NT2/D1 (cell line): ENCODE measurements at places on chromosomes 12 and 14.
A peak's percentile ranks its signal among the peaks of the same experiment; 100 is the strongest.

- DNase-seq = no peak
Measured at GRCh38 chr14:92644970-92645515, 103.4 kb downstream of the LGMN start.

GRCh38 chr12:30795410-30796312 is 40.9 kb upstream of the CAPRIN2 start:
- peak; percentile 93 for DNase-seq

- DNase-seq = peak; percentile 16
Measured at GRCh38 chr12:111211910-111212757, 156.8 kb downstream of the PHETA1 start.

DNA sequence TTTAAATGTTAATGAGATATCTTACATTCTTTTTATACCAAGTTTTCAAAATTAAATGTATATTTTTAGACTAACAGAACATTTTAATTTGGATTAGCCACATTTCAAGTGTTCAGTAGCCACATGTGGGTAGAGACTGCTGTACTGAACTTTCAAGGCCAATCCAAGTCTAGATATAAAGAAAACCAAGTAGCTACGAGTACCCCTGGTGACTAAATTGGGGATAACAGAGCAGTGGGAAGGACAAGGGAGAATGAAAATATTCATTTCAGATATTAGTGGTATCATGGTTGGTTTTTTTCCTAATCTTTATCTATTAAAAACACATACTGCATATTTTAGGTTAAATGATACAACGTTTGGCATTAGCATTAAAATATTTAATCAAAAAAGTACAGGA is 69.4 kb upstream of the RHOJ start:
- no peak for DNase-seq

GRCh38 chr12:127389923-127390322 is 877.0 kb upstream of the TMEM132C start:
- DNase-seq = peak; percentile 61

DNA sequence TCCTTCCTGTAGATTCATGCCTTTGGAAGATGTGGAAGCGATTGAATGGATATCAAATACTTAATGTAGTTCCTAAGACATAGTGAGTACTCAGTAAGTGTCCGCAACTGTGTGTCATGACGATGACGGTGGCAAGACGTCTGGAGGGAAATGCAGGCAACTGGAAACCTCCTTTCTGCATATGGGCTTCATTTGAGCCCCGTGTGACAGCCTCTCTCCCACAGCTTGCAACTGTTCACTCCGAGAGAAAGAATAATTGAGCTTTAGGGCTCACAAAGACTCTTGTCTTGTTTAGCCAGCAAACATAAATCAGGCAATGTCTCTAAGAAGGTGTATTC is 6.9 kb downstream of the CFAP251 start:
- DNase-seq = no peak

DNA sequence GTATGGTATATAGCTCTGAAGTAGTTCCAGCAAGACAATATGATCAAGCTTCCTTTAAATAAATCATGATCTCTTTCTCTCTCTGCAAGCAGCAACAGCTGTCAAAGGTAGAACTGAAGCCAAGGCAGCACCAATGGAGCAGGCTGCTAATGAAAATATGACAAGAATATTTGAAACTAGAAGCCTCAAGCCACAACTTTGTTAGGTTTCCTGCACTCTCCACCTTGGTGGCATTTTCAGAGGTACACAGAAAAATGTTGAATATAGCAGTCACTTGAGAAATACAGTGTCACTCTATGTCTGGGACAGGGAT is 43.8 kb upstream of the PSMA6 start:
- DNase-seq = no peak

- no peak for DNase-seq
Measured at GRCh38 chr12:5078423-5078822, 34.7 kb downstream of the KCNA5 start.

DNA sequence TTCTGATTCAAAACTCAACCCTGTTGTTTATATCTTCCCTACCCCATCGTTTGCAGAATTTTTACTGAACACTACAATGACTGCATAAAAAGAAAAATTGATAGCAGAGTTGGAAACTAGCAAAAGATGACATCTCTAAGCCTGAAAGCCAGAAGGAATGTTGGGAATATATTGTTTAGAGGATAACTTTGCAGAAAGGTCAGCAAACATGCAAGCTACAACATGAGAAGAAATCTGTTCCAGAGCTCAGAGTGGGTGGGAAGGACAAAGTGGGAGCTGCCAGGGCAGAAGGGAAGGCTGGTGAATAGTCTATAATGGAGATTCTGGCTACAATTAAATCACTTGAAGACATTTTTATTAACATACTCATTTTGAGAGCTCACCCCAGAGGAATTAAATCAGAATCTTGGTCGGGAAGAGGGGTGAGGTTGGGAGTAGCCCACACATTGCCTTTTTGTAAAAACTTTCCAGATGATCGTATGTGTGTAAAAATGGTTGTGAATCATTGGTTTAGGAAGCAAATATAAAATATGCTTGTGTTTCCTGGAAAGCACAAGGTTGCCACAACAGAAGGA is 574.8 kb downstream of the FLRT2 start:
- no peak for DNase-seq

- no peak for DNase-seq
Measured at GRCh38 chr14:98914942-98915341, 357.1 kb downstream of the BCL11B start.

DNA sequence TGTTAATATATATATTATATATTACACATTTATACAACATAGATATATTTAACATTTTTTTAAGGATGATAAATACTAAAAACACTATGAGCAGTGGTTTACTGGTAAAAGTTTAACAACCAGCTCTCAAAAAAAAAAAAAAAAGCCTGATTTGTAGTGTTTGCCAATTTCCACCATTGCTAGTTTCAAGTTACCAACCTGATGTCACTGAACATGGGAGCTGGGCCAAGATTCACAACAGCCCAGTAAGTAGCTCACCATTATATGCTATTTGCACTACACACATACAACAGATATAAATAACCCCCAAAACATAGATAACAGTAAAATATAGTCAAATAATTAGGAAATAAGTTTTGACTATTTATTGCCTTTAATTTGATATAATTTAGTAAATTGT is 28.9 kb upstream of the TMX1 start:
- no peak for DNase-seq

- DNase-seq = no peak
Measured at GRCh38 chr12:27237790-27238771, 6.0 kb upstream of the STK38L start.

- no peak for DNase-seq
Measured at GRCh38 chr12:118354903-118355302, 17.8 kb downstream of the TAOK3 start.

DNA sequence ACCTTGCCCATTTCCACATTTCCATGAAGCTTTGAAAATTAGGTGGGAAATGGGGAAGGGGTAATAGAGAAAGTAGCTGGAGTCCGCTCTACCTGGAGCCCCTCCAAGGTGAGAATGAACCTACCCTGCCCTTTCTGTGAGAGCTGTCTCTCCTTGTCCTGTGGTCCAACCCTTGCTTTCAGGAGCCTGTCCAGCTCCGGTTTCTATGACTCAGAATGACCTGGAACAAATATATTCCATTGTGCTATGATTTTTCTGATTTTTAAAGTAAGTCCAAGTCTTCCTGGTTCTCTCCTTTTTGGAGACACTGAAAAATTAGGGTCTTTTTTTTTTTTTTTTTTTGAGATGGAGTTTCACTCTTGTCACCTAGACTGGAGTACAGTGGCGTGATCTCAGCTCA is 89.1 kb upstream of the VASH1 start:
- no peak for DNase-seq

GRCh38 chr14:105337966-105338741 is 23.6 kb downstream of the PACS2 start:
- DNase-seq = no peak

- no peak for DNase-seq
Measured at GRCh38 chr12:61530456-61530855, 729.7 kb upstream of the USP15 start.

GRCh38 chr14:23067847-23068788 is 10.8 kb upstream of the CDH24 start:
- no peak for DNase-seq

GRCh38 chr12:12474471-12474928 is 88.2 kb downstream of the DUSP16 start:
- no peak for DNase-seq

DNA sequence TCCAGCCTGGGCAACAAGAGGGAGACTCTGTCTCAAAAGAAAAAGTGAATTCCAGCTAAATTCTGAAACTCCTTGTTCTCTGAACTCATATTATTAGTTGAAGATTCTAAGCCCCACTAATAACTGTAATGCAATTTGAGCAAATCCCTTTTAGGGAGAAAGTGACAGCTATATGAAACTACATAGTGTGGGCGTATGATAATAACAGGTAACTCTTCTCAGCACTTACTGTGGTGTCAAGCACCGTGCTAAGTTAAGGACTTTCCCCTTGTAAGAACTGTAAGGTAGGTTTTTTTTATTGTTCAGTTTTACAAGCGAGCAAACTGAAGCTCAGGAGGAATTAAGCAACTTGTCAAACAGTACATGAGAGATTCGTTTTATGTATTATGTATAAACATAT is 5.4 kb downstream of the ANKRD13A start:
- DNase-seq = no peak

DNA sequence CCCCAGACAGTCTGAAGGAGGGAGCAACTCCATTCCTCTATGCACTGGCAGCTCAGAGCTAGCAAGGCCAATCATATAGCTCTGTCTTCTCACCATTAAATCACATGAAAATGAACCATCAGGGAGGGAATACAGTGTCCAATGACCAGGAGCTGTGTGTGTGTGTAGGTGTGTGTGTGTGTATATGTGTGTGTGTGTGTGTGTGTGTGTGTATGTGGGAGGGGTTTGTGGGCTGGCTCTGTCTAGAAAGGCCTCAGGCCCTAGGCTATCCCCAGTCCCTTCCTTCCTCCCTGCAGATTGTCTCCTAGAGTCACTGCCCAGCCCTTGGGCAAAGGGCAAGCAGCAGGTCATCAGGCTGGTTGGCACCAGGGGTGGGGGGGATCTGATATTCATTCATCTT is 5.7 kb upstream of the SUSD6 start:
- no peak for DNase-seq

- DNase-seq = no peak
Measured at GRCh38 chr12:32260696-32261095, 138.7 kb upstream of the FGD4 start.

- no peak for DNase-seq
Measured at GRCh38 chr14:106010783-106011182, 484.4 kb downstream of the TMEM121 start.

DNA sequence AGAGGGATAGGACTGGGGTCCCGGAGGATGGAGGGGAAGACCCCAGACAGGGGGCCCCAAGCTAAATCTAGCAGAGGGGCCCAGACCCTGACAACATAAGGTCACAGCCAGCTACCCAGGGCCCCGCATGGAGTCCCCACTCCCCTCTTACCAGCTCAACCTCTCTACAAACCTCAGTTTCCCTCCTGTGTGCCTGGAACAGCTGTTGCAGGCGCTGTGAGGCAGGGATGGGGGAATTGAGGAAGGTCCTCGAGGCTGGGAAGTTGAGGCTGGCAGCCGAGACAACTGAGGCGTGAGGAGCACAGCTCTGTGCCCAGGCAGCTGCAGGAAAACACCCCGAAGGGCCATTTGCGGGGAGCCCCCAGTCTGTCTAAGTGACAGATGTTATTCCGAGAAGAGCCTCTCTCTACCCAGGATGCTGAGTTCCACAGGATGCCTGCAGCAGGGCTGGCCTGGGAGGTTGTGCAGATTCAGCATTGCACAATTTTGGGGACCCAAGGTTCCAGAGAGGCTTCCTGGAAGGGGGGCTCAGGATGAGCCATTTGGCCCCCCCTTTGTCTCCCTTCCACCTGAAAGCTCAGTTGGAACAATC is 42.7 kb upstream of the NCOR2 start:
- DNase-seq = no peak

GRCh38 chr14:68140076-68140741 is 320.6 kb downstream of the RAD51B start:
- peak; percentile 16 for DNase-seq

DNA sequence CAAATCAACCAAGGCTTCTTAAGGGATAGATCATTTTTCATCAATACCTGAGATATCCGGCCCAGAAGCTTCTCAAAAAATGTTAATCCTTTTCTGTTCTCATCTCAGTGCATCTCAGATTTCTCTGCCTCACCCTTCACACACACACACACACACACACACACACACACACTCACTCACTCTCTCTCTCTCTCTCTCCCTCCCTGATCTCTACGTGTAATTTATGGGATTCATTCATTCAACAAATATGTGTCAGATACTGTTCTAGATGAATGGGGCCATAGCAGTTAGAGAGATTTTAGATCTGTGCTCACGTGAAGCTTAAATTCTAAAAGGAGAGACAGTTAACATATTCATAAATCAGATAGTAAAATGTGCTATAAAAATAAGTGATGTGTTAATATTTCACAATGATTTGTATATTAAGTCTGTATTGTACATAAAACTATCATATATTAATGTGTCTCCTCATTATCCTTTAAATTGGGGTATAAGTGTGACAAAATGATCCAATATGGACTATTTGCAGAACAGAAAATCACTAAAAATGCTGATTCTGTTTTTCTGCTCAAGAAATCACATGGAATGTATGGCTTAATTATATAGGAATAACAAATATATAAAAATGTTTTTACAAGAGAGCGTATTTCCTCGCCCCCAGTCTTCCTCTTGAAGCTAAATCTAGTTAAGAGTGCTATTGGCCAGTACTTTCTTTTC is 7.3 kb upstream of the FRMD6 start:
- DNase-seq = no peak

DNA sequence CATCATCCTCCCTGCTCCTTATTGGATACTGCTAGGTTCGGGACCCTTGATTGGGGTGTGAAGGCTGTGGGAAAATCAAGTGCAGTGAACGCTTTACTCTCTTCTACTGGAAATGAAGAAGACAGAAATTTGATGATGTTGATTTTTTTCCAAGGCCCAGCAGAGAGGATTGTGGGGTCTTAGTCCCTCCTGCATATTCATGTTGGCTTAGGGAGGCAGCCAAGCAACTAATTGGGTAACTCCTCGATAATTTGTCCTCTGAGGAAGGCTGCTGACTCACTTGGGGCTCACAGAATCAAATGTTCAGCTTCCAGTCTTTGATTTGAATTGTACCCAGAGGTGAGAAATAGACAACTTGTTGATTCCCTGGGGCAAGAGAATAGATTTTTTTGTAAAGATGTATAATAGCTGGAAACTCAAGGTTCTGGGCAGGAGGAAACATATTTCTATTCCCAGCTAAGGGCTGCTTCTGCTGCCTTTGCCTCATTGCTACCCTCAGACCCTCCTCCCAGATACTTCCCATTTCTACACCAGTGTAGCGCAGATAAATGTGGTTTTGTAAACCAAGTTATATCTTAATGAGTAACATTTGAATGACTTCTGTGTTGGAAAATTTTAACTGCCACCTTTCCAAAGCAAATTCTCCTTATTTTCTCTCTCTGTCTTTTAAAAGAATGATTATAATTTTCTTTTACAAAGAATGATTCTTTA is 21.7 kb downstream of the NEUROD4 start:
- DNase-seq = no peak

GRCh38 chr12:6563448-6564050 is 4.5 kb downstream of the NOP2 start:
- DNase-seq = peak; percentile 78

DNA sequence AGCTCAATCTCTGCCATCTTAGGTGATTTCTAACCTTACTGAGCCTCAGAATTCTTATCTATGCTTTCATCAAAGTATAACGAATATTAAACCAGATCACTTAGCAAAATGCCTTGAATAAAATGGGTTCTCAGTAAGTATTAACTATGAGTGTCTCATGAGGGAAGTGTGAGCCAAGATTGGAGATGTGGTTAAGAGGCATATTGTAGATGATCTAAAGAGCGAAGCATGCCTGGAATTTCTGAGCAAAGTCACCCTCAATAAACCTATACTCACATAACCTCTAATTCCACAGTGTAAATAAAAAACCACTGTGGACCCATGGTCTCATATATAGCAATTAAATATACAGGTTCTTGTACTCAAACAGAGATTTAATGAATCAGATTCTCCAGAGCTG is 193.1 kb upstream of the FSCB start:
- DNase-seq = no peak
